Memory B cell (primary cell): ENCODE measurements at places on chromosomes 6 and 20.

DNA sequence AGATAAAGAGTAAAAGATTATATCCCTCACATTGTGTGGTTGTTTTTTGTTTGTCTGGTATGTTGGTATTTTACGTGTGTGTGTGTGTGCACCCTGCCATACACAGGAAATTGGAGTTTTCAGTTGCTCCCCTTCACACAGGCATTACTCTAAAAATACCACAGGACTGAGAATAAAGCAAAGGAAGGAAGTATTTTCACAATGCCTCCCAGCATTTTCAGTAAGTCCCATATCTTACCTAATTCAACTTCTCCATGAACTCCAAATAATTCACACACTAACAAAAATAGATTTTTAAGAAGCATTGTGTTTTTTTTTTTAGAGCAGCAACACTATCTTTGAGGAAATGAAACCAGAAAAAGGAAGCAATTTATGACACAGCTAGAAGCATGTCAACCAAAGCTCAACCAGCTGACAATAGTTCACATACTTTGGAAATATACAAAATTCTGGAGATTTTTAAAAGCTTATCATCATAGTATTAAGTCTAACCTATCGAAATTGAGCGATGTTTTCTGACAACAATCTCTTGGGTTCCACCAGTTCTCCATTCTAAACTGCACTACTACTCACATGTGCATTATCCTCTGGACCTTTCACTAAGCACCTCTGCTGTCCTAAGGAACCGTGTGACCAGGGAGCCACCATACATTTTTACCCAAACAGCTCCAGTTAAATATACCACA, 2.1 kb downstream of the UBE2J1 start:
- DNase-seq, result no peak

GRCh38 chr6:159766906-159767305, 5.1 kb downstream of the ACAT2 start:
- DNase-seq, result no peak

DNA sequence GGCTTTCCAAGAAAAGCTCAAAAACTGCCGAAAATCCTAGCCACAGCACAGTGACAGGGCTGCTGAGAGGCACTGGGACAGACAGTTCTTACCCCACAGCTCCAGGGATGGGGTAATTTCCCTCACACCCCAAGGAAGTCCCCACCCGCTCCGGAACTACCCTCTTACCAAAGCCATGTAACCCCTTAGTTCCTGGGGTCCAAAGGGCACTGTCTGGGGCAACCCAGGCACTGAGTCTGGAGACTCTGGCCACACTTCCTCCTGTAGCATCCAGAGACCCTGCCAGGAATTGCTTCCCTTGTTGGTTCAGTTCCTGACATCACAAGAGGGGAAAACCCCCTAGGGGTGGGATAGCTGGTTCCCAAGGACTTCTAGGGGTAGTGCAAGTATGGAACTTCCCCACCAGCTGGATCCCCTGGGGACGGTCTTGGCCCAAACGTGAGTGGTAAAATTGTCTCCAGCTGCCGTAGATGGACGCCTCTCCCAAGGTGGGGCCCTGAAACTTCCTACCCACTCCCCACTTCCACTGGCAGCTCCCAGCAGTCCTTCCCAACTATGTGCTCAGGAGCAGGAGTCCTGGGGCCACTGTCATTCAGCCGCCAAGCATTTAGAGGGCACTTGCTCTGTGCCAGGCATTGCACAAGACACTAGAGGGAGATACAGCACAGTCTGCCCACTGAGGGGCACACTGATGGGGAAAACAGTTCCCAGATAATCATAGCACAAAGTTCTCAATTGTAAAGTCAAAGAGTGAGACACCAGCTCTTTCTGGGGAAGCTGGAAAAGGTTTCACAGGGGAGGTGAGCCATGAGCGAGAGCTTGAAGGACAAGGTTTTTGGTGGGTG, 17.2 kb upstream of the HCK start:
- no peak for DNase-seq

DNA sequence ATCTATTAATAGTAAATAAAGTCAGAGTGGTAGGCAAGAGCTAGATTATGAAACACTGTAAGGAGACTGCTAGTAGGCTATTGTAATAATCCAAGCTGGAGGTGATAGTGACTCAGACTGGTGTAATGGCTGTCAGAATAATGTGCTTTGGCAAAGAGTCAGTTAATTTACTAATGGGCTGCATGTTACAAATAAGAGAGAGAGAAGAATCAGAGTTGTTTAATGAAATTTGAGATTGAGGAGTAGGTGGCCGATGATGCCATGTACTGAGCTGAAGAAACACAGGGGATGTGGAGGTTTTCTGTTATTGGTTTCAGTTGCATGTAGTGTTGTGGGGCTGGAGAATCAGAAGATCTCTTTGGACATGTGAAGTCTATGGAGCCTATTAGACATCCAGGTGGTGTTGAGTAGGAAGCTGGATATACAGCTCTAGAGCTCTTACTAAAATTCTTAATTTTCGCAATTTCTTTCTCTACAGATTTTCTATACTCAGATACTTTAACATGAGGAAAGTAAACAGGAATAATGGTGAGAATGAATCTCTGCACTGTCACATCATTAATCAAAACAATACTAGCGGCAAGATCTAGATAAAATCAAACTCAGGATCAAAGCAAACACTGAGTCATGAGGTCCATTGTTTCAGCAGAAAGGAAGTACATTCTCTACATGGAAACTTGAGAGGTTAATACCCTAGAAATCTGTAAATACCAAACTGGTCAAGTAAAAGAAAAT, 167.7 kb downstream of the SIM1 start:
- DNase-seq, result no peak

GRCh38 chr20:58645412-58645968, 5.6 kb upstream of the STX16 start:
- no peak for DNase-seq

- peak; percentile 47 for DNase-seq
These were observed 770 bp downstream of the KIF3B start for GRCh38 chr20:32278199-32278643.

- no peak for DNase-seq
These were observed 49.3 kb upstream of the SCAF8 start for GRCh38 chr6:154683756-154684523.

GRCh38 chr20:54549658-54550326, 74.4 kb downstream of the DOK5 start:
- DNase-seq, result no peak

DNA sequence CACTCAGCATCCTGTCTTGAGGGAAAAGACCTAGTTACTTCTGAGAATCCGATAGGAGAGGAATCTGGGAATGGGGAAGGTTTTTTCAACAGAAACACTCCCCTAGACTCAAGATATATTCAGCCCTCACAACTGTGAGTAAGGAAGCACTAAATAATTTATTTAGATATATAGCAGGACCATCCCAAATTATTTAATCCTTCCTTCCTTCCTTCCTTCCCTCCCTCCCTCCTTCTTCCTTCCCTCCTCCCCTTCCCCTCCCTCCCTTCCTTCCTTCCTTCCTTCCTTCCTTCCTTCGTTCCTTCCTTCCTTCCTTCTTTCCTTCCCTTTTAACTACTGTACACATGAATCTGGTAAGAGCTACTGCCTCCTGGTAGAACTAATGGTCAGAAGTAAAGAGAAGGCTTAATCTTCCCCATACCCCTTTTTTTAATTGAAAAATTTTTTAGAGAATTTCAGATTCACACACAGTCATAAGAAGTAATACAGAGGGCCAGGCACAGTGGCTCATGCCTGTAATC, 10.1 kb downstream of the SLC24A3 start:
- no peak for DNase-seq

DNA sequence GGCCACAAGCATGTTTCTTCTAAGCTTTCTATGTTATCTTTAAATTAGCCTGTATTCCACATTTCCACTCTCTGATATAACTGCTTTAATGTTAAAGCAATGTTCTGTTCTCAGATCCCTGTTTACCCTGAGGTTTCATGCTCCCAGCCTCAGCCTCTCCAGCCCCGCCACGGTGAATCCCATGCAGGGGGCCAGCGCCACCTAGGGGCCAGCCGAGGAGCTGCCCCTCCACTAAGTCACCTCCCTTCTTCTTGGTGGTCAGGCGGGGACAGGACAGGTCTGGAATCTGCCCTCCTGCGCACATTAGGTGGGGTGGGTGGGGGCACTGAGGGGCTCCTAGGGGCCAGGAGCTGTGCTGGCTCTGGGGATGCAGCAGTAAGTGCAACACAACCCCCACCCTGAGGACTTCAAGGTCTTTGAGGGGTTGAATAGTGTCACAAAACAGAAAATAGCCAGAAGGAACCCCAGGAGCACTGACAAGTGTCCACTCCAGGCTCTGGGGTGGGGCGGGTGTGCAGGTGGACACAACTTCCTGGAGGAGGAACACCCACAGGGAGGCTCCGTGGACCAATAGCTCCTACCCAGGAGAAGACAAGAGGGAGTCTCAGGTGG, 61.6 kb downstream of the RAB44 start:
- DNase-seq, result peak; percentile 90

DNA sequence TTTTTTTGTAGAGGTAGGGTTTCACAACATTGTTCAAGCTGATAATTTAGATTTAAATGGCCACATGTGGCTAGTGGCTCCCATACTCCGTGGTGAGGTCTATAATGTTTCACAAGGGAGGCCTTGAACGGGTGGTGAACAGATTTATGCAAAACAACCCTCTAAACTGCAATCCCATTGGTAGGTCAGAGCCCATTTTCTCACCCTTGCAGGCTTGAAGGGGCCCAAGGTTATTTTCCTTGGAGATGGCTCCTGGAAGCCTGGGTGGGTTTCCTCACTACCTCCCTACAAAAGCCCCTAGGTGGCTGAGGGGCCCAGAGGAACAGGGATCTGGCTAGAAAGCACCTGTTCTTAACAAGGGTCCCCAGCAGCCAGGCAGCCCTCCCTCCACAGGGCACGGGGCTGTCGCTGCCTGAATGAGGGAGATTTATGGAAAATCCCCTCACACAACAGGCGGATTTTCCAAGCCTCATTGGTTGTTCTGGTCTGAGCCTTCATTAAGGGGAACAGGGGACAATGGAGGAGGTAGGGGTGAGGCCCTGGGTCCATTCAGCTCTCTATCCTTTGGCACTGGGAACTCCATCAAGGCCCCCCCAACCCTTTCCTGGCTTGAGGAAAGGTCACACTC, 64.6 kb downstream of the VEGFA start:
- no peak for DNase-seq

- no peak for DNase-seq
These were observed 163.4 kb upstream of the HEY2 start for GRCh38 chr6:125586074-125586473.

DNA sequence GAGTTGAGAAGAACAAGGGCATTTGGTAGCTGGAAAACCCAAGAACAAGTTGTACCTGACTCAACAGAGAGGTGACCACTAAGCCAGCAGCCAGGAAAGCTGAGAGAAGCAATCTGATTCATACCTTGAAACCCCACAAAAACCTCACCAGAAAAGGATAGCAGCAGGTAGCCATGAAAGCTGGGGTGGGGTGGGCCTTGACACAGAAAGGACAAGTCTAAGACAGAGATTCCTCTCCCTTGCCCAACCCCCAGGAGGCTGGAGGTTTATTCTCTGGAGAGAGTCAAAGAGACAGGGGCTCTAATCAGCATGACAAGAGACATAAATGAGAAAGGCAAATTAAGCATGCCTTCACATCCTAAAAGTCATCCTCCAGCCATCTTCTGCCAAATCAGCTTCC, 151.7 kb upstream of the DST start:
- no peak for DNase-seq
